ENCODE measurements at places on chromosomes 5 and 9.

DNA sequence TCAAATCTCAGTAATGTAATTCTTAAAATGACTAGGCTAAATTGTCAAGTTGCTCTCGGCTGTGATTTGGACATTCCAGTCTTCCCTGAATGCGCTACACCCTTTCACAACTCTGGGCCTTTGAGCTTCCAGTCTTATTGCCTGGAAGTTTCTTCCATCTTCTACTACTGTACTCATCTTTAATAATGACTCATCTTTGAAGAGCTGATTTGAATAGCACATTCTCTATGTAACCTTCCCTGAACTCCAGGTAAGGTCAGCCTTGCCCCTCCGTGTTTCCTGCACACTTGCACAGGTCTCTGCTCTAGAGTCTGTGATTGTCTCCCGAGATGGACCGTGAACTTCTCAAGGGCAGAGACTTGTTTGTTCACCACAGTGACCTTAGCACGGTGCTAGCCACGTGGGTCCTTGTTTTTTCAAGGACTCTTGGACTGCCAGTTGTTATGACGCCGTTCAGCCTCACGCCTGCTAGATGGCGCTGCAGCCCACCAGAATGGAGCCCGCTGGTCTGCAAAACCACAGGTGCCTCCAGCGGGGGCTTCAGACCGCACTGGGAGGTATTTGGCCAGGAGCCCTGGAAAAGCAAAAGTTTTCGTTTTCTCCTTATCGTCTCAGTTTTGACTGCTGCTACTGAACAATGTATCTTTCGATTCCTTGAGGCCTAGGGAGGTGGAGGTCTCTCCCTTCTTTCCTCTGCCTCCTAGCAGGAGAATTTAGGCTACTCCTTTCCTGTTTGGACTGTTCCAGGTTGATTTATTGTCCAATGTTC, 44.4 kb downstream of the SEC61B start:
- DNase-seq: peak; percentile 59

DNA sequence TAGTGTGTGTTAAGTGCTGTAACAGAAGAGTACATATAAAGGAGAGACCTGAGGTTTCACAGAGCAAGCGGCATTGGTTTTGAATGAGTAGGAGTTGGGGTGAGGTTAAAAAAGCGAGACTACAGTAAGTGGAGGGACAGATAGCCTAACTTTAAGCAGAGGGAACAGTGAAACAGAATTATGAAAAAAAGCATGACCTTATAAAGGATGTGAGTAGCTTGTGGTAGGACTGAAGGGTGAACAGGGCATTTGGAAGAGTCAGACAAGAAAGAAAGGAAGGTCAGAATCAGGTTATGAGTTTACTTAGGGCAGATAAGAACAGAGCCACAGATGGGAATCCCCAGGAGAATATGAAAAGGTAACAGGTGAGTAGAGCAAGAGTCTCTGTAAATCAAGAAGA, 22.5 kb downstream of the MSANTD3 start:
- DNase-seq: no peak

DNA sequence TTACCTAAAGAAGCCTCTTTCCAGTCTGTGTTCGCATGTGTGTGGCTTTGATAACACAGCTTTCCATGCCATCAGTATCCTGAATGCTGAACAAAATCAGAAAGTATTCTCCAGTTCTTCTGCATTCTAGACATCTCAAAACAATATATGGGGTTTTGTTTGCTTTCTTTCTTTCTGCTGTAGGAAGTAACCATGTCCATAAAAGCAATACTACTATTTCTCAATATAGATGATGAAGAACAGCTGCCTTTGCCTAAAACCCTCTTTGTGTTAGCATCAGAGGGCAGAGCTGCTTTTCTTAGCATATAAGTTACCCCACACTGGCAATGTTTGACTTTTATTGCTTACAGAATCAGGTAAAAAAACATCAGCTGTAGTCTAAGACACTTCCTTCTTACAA, 963.6 kb downstream of the CDH12 start:
- no peak for DNase-seq

DNA sequence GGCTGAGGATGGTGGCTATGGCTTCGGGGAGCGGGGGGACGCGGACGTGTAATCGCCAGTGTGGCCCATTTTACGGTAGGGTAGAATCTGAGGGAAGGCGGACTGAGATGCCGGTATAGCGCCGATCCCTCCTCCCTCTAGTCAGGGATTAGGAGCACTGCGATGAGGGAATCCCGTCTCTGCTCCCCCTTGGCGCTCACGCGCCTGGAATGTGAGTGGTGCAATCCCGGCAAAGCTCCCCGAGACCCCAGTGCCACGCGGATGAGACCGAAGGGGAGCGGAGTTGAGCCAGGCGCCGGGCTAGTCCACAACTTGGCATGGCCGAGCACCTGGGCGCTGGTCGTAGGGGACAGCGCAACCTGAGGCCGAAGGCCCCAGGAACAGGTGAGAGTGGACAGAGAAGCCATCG, 2.2 kb downstream of the NPR3 start:
- DNase-seq: no peak

DNA sequence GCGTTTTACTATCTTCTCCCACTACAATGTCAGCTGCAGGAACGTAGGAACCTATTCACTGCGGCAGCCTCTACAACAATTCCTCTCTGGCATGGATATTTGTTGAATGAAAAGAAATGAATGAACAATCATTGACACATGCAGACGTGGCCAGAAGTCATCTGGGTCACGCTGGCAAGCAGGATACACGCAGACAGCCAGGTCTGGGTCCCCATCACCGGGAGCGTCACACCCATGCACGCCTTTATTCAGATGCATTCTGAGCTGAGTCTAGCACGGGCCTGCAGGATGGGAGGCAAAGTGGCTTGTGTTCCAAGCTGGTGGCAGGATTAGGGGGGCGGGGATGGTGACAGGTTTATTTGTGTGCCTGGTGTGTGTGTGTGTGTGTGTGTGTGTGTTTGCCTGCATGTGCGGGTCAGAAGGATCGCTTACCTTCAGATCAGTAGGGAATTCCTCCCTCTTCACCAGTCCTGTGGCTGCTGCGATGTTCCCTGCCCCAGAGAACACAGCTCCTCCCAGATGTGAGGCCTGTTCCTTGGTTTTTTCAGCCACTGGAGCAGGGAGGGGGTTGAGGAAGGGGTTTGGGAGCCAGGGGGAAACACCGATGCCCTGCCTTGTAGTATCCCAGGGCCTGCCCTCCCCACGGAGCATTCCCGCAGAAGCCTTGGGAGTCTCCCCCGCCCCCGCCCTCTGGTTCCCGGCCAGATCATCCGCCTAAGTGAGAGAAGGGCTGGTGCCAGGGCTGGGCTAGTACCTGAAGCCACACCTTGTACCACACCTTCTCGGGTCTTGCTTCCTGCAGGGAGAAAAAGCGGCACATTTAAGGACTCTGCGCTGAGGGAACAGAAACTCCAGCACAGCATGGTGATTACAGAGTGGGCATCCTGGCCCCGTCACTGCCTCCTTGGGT, 4.1 kb downstream of the SNCB start:
- no peak for DNase-seq

GRCh38 chr5:10338686-10339057, 14.8 kb upstream of the MARCHF6 start:
- no peak for DNase-seq

All from activated naive CD4-positive, alpha-beta T cell treated with Interleukin-2 at 50 U/mL for 16 hours (primary cell).